ENCODE measurements at places on chromosomes 2 and 18.

GRCh38 chr2:28395334-28396061 lies 2.8 kb downstream of the FOSL2 start:
- DNase-seq: no peak

DNA sequence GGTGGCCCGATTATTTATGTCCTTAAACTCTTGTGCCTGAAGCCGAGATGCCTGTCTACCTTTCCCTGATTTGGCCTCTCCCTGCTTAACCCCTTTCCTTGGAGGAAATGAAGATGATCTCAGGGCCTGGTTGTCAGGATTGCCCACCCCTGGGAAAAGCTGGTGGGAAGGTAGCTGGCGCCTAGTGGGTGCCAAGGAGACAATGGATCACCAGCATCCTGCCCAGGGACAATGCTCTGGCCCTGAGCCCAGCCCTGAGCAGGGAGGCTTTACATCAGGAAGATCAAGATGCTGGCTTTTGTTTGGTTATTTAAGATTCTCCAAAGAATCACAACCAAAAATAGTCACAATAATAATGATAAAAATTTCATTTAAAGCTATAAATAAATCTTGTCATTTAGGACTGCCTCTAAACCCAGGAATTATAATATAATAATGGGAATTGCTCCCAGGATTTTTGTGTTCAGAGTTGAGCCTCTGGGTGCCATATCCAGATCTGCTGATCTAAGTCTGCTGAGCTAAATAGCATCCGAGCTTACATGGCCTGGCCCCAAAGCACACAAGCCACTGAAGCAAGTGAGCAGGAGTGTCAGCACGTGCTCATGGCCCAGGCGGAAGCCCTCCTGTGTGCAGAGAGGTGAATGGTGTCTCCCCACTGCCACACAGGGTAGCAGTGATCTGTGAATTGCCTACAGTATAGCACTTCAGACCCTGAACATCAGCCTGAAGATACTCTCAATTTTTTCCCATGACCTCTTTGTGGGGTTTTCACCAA lies 57.8 kb upstream of the MAP3K20 start:
- DNase-seq: no peak

- no peak for DNase-seq
Observed at GRCh38 chr18:32753656-32754260, 19.1 kb downstream of the KLHL14 start.

DNA sequence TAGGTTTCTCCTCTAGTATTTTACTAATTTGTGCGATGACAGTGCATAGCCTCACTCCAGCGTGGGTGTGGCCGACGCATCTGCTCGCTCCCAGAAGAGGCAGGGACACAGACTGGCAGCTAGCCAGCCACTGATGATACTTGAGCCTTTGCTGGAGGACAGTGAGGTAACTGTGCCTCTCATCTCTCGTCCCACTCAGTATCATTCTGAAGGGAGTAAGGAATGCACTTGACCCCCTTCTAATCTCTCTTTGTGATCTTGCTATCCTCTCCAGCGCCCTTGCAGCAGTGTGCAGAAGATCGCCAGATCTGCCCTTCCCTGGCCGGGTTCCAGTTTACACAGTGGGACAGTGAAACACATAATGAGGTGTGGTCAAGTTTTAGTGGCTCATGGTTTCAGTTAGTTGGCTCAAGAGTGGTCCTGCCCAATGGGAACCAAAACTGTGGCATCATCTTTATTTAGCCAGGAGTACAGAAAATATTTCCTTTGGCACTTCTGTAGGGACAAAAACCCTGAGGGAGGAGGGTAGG lies 17.5 kb downstream of the NCAPH start:
- peak; percentile 47 for DNase-seq

- DNase-seq: no peak
Observed at GRCh38 chr18:49910019-49910418, 96.7 kb upstream of the ACAA2 start.
